Hindlimb muscle (tissue), 1 donor: ENCODE measurements at places on chromosomes 2 and 18. TPM values are rescaled to one million over a fixed set of nuclear protein-coding genes. Genes with fewer than 3 reads are reported as not detected.
A peak's percentile ranks its signal among the peaks of the same experiment; 100 is the strongest.

DNA sequence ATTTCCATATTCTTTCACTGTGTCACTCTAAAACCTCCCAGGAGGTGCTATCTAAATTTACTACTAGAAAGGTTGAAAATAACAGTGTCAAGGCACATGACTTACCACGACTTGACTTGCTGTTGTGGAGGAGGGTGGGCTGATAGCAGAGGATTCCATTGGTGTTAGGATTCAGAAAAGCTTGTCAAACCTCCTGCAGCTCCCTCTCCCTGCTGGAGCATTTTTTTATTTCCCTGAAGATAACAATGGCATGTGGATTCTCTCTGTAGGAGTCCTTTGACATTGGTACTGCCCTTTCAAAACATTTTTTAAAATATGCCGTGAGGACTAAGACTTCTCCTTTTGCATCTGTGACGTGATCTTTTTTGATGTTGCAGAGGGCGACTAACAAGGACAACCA lies 696.9 kb upstream of the GYPC start:
- no peak for DNase-seq

- no peak for DNase-seq
Measured at GRCh38 chr2:193988784-193989183, 1668.2 kb upstream of the SLC39A10 start.

GRCh38 chr2:200786826-200787225 lies 24.9 kb upstream of the BZW1 start:
- no peak for DNase-seq

- no peak for DNase-seq
Measured at GRCh38 chr2:232139786-232140562, 178.5 kb downstream of the DIS3L2 start.

GRCh38 chr18:50726960-50727589 lies 92.7 kb downstream of the MRO start:
- DNase-seq, result no peak

GRCh38 chr18:58024139-58024538 lies 19.9 kb upstream of the NEDD4L start:
- DNase-seq, result peak; percentile 23

- no peak for DNase-seq
Measured at GRCh38 chr18:5318061-5318700, 22.7 kb upstream of the ZBTB14 start.

- DNase-seq, result peak; percentile 77
Measured at GRCh38 chr18:31101183-31102024, 817 bp downstream of the DSC2 start.

- no peak for DNase-seq
Measured at GRCh38 chr2:235521844-235522243, 28.0 kb downstream of the AGAP1 start.

DNA sequence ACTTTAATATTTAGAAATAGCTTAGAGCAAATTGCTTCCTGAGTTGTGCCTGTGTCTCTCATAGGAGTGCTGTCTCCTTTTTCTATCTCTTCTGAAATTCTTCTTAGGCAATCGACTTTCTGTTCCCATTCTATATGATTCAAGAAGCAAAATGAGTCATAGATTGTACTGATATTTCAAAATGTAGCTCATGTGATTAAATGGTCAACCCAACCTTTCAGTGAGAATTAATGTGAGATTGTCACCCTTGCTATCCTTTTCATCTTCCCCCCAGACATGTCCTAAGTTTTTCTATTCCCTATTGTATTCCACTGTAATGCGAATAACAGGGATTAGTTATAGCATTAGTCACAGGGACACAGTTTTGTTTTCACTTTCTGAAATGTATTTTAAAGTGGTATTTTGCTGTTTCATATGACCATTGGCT lies 413.6 kb downstream of the THSD7B start:
- DNase-seq, result no peak

DNA sequence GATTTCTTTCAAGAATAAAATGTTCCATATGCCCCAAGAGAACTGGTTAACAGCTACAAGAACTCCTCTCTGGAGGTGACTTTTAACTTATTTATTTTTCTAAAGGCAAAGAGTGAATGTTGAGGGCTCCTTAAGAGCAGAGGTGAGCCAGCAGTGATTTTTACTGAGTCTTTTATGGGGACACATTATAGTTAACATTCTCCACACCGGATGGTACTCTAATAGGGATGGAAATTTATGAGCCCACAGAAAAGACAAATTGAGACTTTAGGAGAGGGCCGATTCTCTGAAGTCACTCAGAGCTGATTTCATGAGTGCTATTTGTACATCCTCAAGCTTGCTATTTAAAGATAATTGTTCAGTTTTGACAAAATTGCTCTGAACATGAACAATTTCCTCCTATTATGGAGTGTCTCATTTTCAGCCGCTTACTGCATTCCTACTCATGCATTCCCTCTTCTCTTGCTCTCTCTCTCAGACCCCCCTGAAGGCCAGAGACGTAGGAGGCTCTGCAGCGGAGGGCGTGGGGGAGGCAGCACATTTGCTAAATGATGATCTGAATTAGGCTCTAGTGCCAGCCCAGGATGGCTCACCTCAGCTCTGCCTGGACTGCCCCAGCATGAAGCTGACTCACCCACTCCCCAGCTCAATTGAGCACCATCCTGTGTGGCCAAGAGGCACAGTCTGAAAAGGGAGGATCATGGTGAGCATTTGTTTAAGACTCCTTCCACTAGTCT lies 5.9 kb upstream of the RPL37A start:
- no peak for DNase-seq

DNA sequence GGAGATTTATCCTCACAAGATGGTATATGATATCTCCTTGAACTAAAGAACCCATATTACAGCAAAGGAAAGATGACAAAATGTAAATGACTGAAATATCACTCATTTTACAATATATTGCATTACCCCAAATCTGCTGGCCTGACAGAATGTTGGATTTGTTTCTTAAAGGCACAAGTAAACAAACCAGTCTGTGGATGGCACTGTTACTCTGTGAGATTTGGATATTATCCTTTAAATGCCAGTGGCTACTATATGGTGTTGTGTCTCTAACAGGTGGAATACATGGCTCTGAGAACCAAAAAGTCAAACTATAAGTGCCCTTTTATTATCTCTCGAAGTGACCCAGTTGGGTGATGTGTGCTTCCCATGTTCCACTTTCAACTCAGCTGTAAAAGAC lies 125.7 kb downstream of the PDE1A start:
- no peak for DNase-seq

- peak; percentile 34 for DNase-seq
Measured at GRCh38 chr2:111165084-111165483, 44.4 kb downstream of the BCL2L11 start.

DNA sequence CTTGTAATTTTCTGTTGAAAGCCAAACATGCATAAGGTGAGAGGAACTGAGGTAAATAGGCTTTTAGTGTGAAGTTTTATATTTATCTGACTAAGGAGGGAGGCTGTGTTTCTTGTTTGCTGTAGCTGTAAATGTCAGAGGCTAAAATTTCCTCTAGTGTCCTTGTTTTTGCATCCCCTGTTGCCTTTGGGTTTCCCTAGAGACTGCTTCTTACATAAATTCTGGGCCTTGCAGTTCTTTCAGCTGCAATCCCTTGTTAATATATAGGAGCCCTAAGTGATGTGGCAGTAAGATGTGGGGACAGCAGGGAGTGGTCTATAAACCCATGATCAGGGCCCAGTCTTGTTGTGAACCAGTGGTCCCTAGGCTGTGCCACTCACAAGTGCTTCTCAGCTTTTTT lies 7.5 kb upstream of the IMP4 start:
- no peak for DNase-seq

GRCh38 chr18:21489119-21489750 lies 111.3 kb downstream of the ESCO1 start:
- DNase-seq, result peak; percentile 34

- no peak for DNase-seq
Measured at GRCh38 chr2:47535996-47536395, 133.0 kb downstream of the MSH2 start.

Gene TBR1
- polyA plus RNA-seq, result not detected

Gene GKN2
- polyA plus RNA-seq, result not detected

Gene UCN
- 2.5 TPM for polyA plus RNA-seq

Gene DPP10
- 0.15 TPM for polyA plus RNA-seq

Gene ASB18
- polyA plus RNA-seq, result 14.5 TPM

Gene DPP4
- 4.3 TPM for polyA plus RNA-seq

Gene CD302
- polyA plus RNA-seq, result 13.0 TPM
